NCI-H510A (cell line): ENCODE measurements at places on chromosomes 16 and 17.

DNA sequence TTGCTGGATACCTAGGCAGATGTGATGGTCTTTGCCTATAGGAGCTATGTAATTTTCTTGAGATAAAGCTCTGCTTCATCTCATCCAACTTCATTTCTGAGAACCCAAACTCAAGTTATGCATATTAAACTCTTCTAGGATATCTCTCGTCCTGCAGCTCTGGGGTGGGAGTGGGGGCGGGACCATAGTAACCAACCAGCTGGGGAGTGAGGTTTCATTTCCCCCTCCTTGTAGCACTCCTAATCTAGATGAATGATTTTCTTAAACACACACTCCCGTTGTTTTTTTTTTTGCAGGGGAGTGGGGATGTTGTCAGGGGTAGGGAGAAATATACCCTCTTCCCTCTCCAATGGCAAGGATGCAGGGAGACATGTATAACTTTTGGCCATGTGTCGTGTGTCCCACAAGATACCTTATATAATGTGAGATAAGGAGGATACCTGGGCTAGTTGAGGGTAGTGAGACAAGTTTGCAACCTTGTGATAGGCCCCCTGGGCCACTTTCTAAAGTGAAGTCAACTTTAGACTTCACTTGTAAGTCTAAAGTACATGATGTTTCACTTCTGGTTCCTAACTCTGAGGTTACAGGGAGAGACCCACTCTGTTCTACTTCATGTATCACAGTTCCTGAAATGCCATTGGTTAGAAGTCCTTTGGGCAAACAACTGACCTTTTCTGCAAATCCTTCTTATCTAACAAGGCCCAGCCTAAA, 10.5 kb upstream of the HEATR6 start:
- no peak for DNase-seq

DNA sequence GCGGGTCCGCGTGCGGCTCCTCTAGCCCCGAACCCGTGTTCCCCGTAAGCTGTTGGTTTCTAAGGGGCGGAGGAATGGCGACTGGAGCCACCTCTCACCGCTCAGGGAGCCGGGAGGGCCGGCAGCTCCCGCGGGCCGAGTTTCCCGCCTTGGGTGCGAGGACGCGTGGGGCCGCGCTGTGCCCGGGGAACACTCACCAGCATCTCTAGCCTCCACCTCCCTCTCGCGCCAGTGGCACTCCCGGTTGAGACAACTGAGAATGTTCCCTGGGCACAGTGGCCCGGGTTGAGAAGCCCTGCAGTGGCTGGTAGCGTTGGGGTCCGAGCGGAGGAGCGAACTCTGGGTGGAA, 560 bp downstream of the TELO2 start:
- no peak for DNase-seq

- no peak for DNase-seq
Observed at GRCh38 chr17:62101090-62101489, 36.0 kb upstream of the MED13 start.

GRCh38 chr17:72447251-72447640, 326.4 kb downstream of the SOX9 start:
- DNase-seq: no peak

- no peak for DNase-seq
Observed at GRCh38 chr16:4501071-4501478, 24.9 kb downstream of the HMOX2 start.

- DNase-seq: no peak
Observed at GRCh38 chr16:9380221-9380620, 288.8 kb downstream of the HAPSTR1 start.

- DNase-seq: no peak
Observed at GRCh38 chr17:61475726-61476125, 23.5 kb downstream of the TBX4 start.

GRCh38 chr17:73371836-73372235, 60.0 kb upstream of the CDC42EP4 start:
- DNase-seq: no peak

DNA sequence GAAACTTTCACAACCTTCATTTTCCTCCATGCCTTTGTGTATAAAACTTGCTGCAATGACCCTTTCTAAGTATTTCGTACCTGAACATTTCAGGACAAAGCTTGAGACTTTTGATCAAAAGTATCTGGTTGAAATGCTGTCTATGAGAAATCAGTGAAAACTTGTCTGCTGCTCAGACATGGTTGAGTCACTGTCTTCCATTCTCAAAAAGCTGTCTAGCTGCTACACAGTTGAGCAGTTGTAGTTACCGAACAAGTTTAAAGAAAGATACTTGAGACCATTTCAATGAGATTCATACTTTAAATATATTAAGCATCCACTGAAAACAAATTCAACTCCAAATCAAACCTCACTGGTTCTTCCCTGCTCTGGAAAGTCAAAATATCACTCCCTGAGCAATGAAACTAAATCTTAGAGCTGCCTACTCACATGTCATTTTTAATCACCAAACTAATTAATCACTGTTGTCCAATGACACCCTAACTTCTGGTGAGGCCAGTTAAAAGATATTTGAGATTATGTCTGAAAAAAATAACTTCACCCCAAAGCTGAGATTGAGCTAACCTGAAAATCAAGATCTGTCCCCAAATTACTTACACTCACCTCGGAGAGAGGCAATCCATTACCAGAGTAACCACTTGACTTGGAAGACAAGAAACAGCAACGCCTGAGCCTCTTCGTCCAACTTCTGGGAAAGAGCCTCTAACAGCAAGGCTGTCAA, 488 bp downstream of the TMEM100 start:
- no peak for DNase-seq

- peak; percentile 75 for DNase-seq
Observed at GRCh38 chr16:20383106-20384029, 21.2 kb downstream of the PDILT start.

DNA sequence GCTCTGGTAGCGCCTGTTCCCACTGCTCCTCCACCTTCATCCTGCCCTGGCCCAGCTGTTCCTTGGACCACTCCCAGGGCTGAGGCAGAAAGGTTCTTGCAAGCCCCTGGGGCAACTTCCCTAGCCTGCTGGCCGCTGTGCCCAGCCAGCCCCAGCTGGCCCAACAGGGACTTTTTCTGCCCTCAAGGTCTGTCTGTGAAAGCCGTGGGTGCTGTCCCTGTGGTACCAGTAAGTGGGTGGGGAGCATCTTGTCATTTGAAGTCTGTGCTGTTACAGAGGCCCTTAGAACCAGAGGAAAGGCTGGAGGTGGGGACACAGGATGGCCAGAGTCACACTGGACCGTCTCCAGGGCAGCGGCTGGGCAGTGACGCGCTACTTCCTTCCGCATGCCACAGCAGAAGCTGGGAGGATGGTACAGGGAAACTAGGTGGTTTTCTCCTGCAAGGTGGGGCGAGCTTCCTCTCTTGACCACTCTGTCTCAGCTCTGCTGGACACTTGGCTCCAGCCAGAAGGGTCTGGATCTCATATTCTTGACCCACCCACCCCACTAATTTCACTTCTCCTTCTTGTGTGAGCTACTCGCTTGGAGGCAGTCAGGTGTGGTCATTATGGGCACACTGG, 87.8 kb downstream of the PLCG2 start:
- no peak for DNase-seq

- no peak for DNase-seq
Observed at GRCh38 chr16:52976539-52977167, 76.0 kb downstream of the CHD9NB start.

GRCh38 chr17:33560165-33560564, 267.1 kb upstream of the ASIC2 start:
- no peak for DNase-seq

DNA sequence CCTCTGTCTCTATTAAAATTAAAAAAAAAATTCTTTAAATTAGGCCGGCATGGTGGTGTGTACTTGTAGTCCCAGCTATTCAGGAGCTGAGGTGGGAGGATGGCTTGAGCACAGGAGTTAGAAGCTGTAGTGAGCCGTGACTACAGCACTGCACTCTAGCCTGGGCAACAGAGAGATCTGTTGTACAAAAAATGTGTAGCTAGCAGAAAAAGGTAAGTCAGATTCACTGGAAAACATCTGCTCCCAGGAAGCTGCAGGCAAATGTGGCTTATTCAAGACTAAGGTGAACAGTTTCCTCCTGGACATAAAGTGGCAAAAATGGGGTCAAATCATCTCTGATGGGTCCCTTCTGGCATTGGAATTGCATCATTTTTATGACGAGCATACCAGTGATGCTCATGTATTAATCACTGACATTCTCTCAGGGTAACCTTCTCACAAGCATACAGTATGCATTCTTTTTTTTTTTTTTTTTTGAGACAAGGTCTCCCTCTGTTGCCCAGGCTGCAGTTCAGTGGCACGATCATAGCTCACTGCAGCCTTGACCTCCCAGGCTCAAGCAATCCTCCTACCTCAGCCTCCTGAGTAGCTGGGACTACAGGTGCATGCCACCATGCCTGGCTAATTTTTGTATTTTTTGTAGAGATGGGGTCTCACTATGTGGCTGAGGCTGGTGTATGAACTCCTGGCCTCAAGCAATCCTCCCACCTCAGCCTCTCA, 48.7 kb downstream of the CPPED1 start:
- no peak for DNase-seq

- no peak for DNase-seq
Observed at GRCh38 chr17:47212458-47212857, 3.3 kb downstream of the MYL4 start.

DNA sequence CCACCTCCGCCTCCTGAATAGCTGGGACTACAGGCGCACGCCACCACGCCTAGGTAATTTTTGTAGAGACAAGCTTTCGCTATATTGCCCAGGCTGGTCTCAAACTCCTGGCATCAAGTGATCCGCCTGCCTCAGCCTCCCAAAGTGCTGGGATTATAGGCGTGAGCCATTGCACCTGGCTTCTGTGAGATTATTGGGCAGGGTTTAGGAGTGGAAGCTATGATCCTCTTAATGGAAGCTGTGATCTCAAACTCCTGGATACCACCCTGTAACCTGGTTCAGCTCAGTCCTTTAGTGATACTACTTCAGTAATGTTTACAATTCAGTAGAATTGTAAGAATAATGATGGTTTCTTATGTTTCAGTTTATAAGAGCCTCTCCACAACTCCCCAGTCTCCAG, 14.1 kb downstream of the NFE2L1 start:
- no peak for DNase-seq

DNA sequence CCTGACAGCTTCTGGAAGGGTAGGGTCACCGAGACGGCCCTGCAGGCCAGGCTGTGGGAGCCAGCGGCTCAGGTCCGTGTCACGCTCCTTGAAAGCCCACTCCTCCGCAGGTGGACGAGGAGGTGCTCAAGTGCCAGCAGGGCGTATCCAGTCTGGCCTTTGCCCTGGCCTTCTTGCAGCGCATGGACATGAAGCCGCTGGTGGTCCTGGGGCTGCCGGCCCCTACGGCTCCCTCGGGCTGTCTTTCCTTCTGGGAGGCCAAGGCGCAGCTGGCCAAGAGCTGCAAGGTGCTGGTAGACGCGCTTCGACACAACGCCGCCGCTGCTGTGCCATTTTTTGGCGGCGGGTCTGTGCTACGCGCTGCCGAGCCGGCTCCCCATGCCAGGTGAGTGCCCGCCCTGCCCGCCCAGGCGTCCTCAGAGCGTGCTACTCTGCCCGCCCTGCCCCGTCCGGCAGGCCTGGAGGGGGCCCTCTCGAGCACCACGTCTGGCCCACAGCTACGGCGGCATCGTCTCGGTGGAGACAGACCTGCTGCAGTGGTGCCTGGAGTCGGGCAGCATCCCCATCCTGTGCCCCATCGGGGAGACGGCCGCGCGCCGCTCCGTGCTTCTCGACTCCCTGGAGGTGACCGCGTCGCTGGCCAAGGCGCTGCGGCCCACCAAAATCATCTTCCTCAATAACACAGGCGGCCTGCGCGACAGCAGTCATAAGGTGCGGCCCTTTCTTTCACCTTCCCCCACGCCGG, 1.3 kb downstream of the NAGS start:
- peak; percentile 23 for DNase-seq

DNA sequence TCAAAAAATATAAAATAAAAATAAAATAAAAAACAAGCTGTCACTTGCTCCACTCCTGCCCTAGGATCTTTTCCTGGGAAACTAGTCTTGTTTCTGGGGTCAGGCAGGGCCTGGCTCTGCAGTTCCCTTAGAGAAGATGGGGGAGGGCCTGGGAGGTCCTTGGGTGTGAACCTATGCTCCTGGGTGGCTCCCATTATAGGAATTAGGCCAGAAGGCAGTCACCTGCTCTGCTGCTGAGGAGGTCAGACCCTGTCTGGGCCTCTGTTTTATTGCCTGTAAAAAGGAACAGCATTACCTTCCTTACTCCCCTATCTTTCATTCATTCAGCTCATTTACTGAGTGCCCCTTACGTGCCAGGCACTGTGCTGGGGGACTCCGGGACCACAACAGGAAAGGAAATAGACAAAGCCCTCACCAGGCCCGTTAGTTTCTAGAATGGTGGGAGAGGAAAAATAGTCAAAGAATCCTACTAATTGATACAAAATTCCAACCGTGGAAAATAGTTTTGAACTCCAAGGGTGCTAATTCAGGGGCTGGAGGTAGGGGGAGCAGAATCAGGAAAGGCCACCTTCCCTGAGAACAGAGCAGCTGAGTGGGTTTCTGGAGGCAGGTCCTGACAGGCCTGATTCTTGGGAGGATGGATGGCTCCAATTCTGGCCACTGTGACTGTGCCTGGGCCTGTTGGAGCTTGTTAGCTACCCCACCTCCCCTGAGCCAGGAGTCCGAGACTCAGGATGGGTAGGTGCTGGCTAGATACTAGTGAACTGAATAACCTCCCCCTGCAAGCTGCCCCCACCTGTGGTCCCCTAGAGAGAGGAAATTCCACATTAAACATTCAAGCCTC, 1.3 kb upstream of the SLC46A1 start:
- peak; percentile 45 for DNase-seq

DNA sequence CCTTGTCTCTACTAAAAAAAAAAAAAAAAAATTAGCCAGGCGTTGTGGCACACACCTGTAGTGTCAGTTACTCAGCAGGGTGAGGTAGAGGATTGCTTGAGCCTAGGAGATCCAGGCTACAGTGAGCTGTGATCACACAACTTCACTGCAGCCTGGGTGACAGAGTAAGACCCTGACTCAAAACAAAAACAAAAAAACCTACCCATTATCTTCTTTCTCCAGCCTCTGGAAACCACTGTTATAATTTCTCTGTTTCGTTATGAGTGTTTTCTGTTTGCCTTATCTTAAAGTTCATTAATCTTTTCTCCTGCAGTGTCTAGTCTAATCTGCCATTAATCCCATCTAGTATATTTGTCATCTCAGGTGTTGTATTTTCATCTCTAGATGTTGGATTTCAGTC, 18.6 kb upstream of the CLTC start:
- DNase-seq: no peak

DNA sequence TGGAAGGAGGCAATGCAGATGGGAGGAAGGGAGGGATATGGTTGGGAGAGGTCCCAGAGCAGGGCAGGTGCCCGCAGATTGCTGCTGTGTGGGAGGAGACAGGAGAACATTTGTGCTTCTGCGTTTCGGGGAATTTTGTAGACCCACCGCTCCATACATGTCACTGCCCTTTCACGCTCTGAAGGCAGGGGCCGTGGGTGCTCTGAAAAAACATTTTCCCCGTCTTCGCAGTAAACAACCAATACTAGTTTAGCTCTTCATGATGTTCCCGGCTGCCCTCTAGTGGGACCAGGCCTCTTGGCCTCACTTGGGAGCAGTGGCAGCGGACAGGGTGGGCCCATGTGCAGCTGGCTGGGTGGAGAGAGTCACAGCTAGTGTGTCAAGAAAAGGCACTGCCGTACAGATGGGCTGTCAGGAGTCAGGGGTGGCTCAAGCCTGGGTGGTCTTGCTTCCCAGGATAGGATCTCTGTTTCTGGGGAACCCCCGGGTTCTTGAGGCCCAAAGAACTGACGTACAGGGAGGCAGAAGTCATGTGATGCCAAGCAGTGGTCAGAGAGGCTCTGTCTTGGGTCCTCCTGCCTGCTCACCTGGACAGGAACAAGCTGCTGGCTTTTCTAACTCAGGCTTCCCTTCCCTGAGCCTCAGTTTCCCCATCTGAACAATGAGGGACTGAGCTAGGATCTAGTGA, 46.5 kb upstream of the CPNE2 start:
- DNase-seq: no peak
